ENCODE measurements at places on chromosomes 16 and 17.

GRCh38 chr17:43907998-43908721 is 824 bp upstream of the MPP2 start:
- DNase-seq: peak; percentile 95

GRCh38 chr17:4534928-4535666 is 20.1 kb downstream of the MYBBP1A start:
- DNase-seq: peak; percentile 88

DNA sequence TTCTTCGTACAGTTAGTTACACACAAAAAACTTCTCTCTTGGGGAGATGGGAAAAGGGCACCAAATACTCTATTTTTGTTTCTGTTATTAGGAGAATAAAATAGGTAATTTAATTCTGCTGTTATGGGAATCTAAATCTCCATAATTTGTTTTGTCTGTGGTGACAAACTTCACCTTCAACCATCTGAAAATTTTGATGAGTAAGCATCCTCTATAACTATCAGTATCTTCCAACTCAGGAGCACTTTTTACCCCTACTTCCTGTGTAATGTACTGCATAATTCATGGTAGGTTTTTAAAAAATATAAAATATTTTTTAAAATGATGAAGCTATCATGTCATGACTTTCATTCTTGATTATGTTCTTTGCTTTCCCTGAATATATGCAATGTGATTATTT is 33.6 kb upstream of the CNTNAP4 start:
- DNase-seq: no peak

DNA sequence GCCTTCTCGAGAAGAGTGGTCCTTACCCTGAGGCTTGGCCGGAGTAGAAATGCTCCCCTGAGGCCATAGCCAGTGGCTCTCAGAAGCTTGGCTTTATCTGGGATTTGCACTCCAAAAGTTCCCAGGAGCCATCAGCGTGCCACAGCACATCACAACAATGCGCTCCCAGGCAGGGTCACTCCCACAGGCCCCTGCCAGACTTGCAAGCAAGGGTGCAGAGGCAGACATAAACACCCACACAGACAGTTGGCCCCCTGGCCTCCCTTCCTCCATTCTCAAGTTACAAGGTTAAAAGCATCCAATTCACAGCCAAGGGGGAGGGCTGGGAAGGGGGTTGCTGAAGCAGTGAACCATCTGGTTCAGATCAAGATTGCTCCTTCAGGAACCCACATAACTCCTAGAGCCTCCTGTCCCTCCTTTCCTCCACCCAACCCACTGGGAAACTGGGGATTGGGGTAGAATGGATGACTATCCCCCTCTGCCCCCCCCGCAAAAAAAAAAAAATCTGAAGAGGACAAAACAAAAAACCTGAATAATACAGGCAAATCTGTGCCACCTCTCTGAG is 1.8 kb downstream of the ST3GAL2 start:
- DNase-seq: peak; percentile 93

- no peak for DNase-seq
Observed at GRCh38 chr17:35890774-35891155, 10.6 kb upstream of the CCL5 start.

- DNase-seq: peak; percentile 23
Observed at GRCh38 chr17:8696426-8696825, 48.2 kb downstream of the CCDC42 start.

DNA sequence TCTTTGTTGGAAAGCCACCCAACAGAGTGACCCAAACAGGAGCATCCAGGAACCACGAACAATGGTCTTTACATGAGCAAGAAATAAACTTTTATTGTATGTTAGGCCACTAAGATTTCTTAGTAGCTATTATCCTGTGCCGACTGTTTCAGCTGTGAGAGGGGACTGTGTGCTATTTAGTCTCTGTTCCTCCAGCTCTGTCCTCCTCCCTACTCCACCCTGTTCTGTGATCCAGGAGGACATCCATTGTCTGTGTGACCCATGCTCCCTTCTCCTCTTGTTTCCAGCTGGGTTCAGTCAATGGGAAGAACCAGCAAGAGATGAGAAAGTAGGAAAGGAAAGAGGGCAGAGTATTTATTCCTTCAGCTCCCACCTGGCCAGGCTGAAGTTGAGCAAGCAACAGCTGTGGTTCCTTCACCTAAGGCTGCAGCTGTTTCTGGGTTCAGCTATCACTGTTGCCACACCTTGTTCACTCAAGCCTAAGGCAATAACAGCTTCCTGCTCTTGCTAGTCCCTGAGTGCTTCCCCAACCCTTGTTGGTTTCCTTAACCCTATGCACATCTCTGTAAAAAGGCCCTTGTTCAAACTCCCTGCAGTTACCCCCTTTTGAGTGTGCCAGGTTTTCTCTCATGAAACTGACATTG is 14.9 kb upstream of the B4GALNT2 start:
- DNase-seq: no peak

DNA sequence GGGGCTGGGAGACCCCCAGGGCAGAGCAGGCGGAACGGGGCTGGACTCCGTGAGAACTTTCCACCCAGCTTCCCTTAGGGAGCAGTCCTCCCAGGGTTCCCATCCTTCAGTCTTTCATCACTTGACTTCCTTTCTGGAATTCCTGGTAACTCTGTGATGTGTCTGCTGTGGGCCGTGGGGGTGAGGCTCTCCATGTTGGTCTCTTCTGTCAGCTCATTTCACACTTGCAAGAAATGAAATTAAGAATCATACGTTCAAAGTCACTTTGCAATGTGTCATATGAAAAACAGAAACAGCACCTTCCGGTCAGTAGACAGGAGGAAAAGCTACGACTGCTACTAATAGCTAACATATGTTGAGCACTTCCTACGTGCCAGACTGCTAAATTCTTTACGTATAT is 5.4 kb upstream of the BBS2 start:
- DNase-seq: peak; percentile 84

GRCh38 chr17:48954300-48954755 is 9.7 kb upstream of the SNF8 start:
- peak; percentile 50 for DNase-seq

- DNase-seq: no peak
Observed at GRCh38 chr17:70239391-70239826, 70.1 kb downstream of the KCNJ2 start.

DNA sequence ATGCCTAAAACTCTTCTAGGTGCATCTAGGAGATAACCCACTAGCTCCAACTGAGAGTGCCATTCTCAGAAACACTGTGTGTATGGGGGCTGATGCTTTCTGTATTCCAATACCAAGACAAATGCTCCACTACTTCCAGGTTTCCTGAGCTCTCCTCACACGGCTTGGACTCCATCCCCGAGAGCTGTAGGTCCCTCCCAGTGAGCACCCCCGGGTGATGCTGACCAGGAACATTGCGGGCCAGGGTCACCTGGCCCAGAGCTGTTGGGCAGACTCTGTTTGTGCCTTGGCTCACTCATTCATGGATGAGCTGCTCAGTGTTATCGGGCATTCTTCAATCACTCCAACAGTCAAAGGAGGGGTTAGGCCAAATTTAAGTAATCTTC is 7.0 kb downstream of the CUEDC1 start:
- DNase-seq: peak; percentile 35

GRCh38 chr16:55736671-55737070 is 80.9 kb downstream of the SLC6A2 start:
- DNase-seq: no peak

DNA sequence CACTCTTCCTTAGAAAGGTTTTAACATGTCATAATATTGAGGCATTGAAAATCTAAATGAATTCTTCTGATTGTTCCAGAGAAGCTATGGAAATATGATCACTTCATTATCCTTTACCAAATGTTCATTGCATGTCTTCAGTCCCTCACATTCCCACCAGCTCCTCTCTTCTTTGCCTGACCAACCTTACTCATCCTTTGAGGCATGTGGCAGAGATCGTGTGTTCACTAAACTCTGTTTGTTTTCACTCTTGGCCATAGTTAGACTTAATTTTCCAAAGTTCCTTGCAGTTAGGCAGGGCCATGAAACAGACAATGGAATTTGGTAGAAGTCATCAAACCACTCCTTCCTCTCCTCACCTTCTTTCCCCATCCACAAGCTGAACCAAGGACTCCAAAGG is 266.5 kb upstream of the HSBP1 start:
- DNase-seq: no peak

- DNase-seq: no peak
Observed at GRCh38 chr16:5862103-5862840, 764.7 kb upstream of the EEF2KMT start.

- no peak for DNase-seq
Observed at GRCh38 chr17:1021147-1021546, 24.2 kb downstream of the TIMM22 start.

DNA sequence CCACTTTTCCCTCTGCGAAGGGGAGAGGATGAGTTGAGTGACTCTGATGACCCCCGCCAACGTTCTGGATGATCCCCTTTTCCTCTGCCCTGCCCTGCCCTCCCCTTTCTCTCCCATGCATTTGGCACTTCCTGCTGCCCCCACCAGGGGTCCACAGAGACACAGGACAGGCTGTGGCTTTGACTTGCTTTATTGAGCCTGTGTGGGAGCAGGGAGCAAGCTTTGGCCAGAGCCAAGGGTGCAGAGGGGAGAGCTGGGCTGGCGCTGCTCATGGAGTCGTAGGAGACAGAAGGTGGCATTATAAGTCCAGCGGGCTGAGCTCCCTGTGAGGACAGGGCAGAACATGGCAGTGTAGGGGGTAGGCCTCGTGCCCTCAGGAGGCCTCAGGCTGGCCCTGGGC is 1.6 kb downstream of the PPY start:
- peak; percentile 87 for DNase-seq

GRCh38 chr16:50743581-50744225 is 1.8 kb downstream of the CYLD start:
- no peak for DNase-seq

DNA sequence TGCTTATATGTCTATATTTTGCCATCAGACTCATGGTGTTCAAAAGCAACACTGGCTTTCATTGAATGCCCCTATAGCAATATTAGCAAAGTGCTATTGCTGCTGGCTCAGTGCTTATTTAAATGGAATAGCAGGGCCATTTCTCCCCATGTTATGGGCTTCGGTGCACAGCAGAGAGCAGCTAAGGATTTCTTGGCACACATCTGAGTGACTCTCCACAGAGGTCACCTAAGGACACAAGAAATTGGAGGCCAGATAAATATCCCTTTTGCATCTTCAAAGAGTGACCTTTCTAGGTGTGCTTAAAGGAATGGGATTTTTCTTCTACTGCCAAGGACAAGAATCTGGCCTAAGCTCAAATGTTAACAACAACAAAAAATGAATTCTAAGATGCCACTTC is 751.8 kb downstream of the CDH11 start:
- DNase-seq: no peak

GRCh38 chr17:27759528-27759927 is 40.8 kb downstream of the NOS2 start:
- no peak for DNase-seq

- DNase-seq: no peak
Observed at GRCh38 chr17:75703591-75703990, 17.7 kb upstream of the ITGB4 start.

DNA sequence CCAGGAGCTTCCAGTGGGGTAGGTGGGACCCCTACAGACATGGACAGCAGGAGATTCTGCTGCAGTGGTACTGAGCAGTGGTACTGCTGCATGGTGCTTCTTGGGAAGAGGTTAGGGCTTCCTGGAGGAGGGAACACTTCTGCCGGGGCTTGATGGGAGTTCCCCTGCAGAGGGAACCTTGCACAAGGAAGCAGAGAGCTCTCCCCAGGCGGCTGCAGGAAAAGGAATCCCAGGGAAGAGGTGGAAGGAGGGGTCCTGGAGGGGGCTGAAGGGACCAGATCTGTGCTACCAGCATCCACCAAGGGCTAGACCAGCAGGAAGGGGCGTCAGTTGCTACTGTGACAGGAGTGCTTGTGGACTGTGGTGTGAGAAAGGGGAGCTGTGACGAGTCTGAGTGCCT is 10.6 kb downstream of the RIPOR1 start:
- DNase-seq: no peak

DNA sequence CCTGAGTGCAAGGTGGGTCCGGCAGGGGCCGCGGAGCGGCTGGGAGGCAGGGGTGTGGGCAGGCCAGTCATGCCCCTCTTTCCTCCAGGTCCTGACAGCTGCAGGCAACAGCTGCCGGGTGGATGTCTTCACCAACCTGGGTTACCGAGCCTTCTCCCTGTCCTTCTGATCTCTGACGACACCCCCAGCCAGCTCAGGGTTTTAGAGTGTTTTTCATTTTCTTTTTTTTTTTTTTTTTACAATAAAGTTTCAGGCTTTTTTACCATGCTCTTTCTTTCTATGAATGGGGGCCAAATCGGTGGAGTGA is 3.6 kb downstream of the THOC6 start:
- DNase-seq: no peak

All from osteoblast (primary cell).